ENCODE measurements at places on chromosomes 2 and 18.
A peak's percentile ranks its signal among the peaks of the same experiment; 100 is the strongest.

- peak; percentile 81 for DNase-seq
Measured at GRCh38 chr2:70673041-70673647, 94.9 kb downstream of the ADD2 start.

DNA sequence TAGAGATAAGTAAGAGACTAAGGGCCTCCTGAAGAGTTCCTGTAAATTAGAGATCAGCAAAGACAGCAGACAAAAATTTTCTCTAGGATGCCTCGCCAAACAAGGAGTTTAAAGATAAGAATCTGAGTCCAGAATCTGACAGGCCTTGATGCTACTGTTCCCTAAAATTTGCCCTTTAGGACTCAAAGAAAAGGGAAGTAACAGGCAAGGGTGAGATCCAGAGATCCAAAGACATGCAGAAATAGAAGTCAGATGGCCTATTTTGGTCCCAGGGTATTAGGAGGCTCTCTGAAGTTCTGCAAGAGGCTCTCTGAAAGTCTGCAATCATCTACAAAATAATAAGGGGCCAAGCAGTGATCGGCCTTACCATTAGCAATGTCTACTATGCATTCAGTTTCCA is 33.0 kb downstream of the GALNT5 start:
- DNase-seq = no peak

DNA sequence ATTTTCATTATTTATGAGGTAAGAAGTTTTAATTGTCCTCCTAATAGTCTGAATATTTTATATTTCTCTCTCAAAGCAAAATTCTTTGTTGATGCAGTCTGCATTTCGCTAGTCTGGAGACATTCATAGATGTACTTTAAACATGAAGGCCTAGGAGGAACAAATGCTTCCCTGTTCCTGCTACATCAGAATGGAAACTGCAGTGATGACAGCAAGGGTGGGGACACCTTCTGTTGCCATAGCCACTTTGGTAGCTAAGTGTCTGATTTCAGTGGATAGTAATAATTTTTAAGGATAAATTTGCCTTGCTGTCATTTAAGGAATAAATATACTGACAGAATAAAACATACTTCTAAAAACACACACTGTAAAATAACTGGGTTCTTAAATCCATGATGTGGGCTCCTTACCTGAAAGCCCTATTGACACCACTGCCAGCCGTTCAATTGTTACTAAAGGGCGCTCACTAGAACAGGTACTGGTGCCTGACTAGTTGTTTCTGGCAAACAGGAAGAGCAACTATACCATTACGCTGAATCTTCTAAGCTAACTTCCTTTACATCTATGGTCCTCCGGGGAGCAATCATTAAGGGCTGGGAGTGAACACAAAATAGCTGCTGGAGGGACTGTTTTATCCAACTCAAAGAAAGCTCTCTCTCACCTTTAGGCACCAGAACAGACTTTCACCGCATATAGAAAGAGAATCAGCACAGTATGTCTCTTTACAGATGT is 88.2 kb downstream of the TMEM131 start:
- DNase-seq = no peak

DNA sequence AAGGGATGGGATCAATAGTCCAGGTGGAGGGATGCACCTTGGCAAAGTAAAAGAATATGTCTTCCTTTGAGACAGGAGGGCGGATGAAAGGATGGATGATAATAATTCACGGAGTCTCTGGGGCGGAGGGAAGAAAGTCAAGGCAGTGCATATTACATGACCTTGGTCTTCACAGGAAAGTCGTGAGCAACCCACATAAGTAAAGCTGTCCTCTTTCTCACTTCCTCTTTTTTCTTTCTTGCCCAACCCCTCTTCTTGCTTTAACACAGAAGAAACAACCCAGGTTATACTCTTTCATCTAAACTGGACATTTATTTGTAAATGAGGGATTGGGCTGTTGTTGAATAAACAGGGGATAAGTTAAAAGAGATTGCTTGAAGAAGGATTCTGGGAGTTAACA is 168.7 kb upstream of the SKOR2 start:
- DNase-seq = no peak

DNA sequence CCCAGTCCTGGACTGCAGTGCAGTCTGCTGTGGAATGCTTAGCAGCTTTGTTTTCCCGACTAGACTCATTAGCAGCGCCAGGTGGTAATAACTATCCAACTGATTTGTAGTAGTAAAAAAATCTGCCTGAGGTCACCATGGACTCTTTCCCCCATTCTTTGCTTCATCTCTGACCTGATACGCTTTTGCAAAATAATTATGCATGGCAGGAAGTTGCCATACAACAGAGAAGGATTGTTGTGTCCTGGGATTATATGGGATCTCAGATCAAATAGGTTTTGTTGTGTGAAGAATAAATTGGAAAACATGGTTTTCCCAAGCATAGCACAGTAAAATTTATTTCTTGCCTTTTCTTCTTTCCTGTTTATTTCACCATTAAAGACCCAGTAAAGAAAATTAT is 72.4 kb upstream of the ATP5MC3 start:
- DNase-seq = no peak

DNA sequence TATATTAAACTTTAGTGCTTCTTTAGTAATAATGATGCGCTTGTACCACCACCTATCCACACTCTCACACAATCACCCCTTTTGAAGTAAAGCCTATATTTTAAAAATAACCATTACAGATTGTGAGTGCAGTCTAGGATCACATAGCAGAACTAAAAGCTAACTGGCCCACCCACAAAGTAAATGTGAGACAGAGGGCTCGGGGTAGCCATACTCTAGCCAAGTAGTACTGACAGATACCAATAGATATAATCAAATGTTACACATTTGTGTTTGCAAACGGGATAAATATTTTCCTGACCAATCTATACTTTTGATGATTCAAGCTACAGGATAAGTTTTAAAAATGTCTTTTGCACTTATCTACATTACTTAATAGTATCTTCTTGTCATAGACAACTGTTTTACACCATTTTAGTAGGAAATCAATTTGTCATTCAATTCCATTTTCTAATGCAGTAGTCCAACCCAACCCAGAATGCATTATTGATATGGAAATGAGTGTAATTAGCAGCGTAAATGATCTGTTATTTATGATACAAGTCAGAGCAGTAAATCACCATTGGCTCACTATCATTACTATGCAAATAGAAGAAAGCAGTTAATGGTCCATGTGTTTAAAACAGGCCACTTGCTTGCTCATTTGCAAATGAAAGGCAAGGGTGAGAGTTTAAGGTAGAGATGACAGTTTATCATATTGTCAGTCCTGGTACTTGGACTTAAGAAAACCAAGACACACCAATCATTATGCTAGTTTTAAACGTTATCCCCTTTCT is 111.8 kb downstream of the ERBB4 start:
- DNase-seq = no peak

DNA sequence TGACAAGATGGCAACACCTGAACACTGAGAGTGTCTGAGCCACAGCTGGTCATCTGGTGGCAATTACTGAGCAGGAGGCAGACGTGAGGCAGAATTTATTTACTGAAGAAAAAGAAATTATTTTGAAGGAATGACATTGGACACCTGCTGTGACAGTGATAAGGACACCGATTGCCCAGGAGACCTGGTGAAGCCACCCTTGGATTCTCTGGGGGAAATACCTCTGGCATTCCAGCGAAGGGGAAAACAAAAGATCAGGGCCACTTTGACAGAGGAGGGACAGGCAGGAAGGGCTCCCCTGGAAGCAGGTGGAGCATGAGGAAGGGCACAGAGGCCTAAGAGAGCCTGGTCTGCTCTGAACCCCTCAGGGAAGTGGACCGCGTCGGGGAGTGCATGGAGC is 85.4 kb upstream of the ALPP start:
- DNase-seq = no peak

DNA sequence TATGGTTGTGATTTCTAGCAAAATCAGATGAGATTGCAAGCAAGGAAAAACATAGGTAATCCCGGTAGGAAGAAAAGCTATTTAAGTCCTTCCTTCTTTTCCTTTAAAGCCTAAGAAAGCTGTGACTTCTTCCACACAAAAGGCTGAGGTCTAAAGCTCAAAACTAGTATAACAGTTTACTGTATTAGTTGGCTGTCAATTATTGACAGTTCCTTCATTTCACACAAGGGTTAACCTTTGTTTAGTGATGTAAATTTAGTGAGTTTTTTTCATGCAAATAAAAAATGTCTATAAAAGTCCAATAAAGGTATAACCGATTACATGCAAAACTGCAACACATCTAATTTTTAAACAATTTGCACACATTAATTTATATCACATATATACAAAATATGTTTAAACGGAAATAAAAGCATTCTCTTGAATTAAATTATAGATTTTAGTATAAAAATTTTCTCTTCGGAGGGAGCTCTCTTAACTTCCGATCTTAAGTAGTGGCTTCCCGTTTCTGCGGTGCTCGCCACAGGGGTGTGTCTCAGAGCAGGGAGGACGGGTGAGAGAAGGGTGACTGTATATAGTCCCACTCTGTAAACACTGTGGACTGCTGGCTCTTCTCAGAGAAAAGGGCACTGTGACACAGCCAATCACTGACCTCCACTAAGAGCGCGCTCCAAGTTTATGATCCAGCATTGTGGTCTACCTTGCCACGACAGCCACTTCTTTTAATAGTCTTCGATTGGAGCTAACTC is 33.4 kb downstream of the TTR start:
- no peak for DNase-seq

GRCh38 chr2:28606986-28607441 is 111.2 kb downstream of the PLB1 start:
- DNase-seq = no peak

- no peak for DNase-seq
Measured at GRCh38 chr2:75025633-75026380, 67.4 kb downstream of the POLE4 start.

GRCh38 chr18:37313624-37314023 is 252.0 kb downstream of the CELF4 start:
- no peak for DNase-seq

DNA sequence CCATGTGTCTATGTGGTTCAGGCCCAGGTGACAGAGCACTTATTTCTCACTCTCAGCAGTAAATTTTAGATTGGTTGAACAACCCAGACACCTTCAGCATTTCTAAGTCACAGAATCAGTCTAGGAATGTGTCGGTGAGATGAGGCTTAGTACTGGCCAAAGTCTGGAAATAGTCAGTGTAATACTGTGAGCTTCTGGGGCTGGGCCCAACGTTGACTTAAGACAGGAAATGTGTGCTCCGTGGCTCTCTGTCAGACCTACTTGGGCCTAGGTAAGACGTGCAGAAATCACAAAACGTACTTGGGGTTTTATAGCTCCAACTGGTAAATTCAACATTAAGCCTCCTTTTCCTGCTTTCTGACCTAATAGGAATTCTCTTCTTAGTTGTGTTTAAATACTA is 160.3 kb upstream of the COL3A1 start:
- DNase-seq = no peak

- no peak for DNase-seq
Measured at GRCh38 chr2:100197631-100198153, 55.3 kb upstream of the AFF3 start.

DNA sequence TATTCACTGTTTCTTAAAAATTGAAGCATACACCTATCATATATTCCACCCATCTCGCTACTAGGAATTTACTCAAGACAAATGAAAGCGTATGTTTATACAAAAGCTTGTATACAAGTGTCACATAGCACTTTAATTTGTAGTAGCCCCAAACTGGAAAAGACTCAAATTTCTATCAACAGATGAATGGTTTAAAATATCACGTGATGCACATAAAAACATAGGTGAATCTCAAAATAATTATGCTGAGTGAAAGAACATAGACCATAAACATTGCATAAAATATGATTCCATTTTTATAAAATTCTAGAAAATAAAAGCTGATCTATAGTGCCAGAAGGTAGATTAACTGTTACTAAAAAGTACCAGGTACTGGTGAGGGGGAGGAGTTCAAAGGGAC is 392.9 kb upstream of the LRATD1 start:
- no peak for DNase-seq

DNA sequence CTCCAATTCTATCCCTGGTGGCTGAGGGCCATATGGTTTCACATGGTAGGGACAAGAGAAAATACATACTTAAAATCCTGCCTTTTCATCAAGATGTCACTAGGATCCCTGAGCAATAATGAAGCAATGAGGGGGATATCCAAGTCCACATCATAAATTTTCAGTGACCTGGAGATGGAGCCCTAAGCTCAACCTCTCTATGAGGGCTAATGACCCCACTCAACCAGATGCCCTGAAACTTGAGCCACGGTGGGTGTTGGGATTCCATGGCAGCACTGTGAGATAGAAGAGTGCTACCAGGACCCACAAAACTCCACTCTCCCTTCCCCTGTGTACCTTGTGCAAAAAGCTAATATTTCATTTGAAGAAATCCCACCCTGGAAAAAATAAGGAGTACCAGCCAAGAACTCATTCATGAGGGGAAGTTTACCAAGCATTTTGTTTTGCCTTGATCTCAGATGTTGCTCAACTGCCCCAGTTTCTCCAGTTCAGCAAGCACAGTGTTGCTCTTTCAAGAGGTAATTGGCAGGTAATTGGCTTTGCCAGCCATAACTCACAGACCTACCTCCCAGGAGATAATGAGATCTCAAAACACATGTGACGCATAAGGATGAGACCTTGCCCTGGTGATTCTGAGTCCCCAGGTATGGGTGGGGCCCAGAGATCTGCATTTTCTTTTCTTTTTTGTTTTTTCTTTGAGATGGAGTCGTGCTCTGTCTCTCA is 51.0 kb upstream of the TTC39C start:
- DNase-seq = no peak

GRCh38 chr2:30230497-30231211 is 680 bp upstream of the LBH start:
- DNase-seq = no peak

DNA sequence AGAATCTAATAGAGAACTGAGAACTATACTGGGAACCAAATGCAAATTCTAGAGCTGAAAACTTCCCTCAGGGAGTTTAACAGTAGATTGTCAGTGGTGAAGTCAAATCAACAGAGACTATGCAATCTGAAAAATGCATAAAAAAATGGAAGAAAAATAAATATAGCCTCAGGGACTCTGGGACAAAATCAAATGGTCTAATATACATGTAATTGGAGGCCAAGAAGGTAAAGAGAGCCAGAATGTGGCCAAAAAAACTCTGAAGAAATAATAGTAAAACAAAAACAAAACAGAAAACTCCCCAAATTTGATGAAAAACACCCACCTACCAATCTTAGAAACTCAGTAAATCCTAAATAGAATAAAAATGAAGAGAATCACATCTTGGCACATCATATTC is 16.5 kb downstream of the DNAJC27 start:
- no peak for DNase-seq

- DNase-seq = no peak
Measured at GRCh38 chr2:37326285-37326684, 1.7 kb upstream of the PRKD3 start.

GRCh38 chr2:26086779-26087178 is 52.9 kb downstream of the RAB10 start:
- no peak for DNase-seq

- no peak for DNase-seq
Measured at GRCh38 chr2:201260302-201260800, at the start of gene CASP8. Gene CASP8, plus strand, starts transcription at chr2:201260536. Its CDS starts 5,951 bp downstream, at chr2:201266487.

GRCh38 chr18:65372904-65373303 is 377.9 kb upstream of the CDH7 start:
- no peak for DNase-seq

All from NCI-H2171 (cell line).